Stomach (tissue), 19 donors: ENCODE measurements at places on chromosomes 11 and 22. TPM values are rescaled to one million over a fixed set of nuclear protein-coding genes. Genes with fewer than 3 reads are reported as not detected.
A peak's percentile ranks its signal among the peaks of the same experiment; 100 is the strongest.

RFPL3 gene
- not detected for total RNA-seq

- no peak overlapping the region for H3K27ac ChIP-seq
- no peaks in the 10 kb centered on the region for H3K36me3 ChIP-seq
- no peak overlapping the region for H3K4me3 ChIP-seq
- no peaks in the 10 kb centered on the region for H3K4me1 ChIP-seq
- DNase-seq = no peak
These were observed 58.0 kb upstream of the MTNR1B start for GRCh38 chr11:92911478-92911877.

- H3K36me3 ChIP-seq = no peaks in the 10 kb centered on the region
- DNase-seq = no peak
- no peaks in the 10 kb centered on the region for H3K27me3 ChIP-seq
- peak overlapping the region; percentile 16 for H3K27ac ChIP-seq
- H3K4me1 ChIP-seq = no peaks in the 10 kb centered on the region
These were observed 13.8 kb downstream of the FLI1 start for GRCh38 chr11:128707681-128708080.

- peak; percentile 27 for DNase-seq
- peaks cover 18% of the 10 kb centered on the region for H3K4me1 ChIP-seq
- peak overlapping the region; percentile 91 for H3K27ac ChIP-seq
- H3K4me3 ChIP-seq = peak overlapping the region; percentile 68
These were observed 533 bp downstream of the SERGEF start for GRCh38 chr11:18012122-18012905.

DNA sequence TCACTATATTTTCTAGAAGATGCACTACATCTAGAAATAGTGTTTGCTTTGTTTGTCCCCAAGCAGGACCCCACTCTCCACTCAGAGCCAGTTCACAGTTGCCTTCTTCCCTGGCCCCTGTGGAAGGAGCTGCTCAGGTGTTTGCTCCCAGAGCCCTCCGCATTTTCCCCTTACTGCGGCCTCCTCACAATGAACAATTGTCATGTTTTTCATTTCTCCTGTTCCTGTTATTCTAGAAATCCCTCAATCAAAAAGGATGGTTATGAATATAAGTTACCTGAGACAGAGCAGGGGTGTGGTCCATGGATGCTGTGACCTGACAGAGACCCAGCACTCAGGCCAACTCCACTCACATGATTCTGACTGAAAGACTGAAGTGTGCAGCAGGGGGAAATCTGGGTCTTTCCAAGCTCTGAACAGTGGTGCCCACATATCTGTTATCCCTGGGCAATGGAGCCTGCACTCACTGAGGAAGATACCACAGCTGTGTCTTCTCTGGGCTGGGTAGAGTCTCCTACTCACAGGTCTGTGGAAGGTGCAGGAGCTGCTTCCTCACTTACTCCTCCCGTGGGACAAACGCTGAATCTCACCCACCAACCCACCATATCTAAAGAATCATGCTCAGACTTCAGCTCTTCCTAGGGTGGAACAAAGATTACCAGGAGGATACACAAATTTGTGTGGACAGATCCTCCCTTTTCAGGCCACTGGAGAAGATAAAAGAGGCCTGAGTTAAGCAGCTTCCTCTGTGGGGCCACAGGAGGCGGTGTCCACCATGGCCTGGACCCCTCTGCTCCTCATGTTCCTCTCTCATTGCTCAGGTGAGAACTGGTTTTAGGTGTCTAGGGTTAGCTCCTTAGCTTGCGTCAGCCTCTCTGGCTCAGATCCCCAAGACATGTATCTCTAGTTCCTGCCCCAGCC lies 87.1 kb upstream of the TOP3B start:
- DNase-seq = no peak
- no peak overlapping the region for H3K4me3 ChIP-seq
- H3K27ac ChIP-seq = no peak overlapping the region
- no peaks in the 10 kb centered on the region for H3K36me3 ChIP-seq

BEST1 gene
- 1.7 TPM for total RNA-seq

DNA sequence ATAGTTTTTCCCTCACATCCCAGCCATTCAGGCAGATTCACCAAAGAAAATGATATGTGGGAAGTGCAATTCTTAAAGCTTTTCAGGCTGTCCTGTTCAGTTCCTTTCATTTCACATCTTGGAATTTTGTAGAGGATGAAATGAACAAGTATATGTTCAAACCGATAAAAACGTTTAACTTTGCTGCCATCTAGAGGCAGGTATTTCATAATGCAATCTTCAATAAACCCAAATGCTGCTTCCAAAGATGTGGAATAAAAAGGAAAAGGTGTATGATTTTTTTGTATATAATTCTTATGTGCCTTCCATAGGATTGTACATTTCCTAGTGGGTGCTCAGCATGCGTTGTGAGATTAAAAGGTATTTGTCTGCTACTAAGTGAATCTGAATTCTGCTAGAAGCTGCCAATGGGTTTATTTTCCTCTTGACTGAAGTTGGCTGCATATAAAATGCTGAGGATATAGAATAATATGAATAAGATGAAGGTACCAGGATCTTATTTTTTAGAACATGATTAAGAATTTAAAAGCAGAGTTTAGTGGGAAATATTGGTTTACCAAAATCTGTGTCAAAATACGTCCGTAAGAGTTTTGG lies 199.3 kb downstream of the PGR start:
- no peak overlapping the region for H3K4me3 ChIP-seq
- H3K36me3 ChIP-seq = no peaks in the 10 kb centered on the region
- no peaks in the 10 kb centered on the region for H3K4me1 ChIP-seq
- no peak overlapping the region for H3K27ac ChIP-seq

LRRN4CL gene
- total RNA-seq = 4.0 TPM

ATP5MG gene
- total RNA-seq = 139 TPM

TSGA10IP gene
- not detected for total RNA-seq

GRCh38 chr22:20166703-20167102 lies 15.8 kb upstream of the CCDC188 start:
- H3K27me3 ChIP-seq = no peaks in the 10 kb centered on the region
- no peak overlapping the region for H3K4me3 ChIP-seq
- H3K27ac ChIP-seq = no peak overlapping the region
- no peaks in the 10 kb centered on the region for H3K4me1 ChIP-seq
- H3K36me3 ChIP-seq = no peaks in the 10 kb centered on the region

DAGLA gene
- total RNA-seq = 27.2 TPM
